Germinal center (tissue), 1 donor: ENCODE measurements at places on chromosomes 3 and 15.

- no peak for DNase-seq
These were observed 32.2 kb upstream of the KLHL25 start for GRCh38 chr15:85826756-85827515.

DNA sequence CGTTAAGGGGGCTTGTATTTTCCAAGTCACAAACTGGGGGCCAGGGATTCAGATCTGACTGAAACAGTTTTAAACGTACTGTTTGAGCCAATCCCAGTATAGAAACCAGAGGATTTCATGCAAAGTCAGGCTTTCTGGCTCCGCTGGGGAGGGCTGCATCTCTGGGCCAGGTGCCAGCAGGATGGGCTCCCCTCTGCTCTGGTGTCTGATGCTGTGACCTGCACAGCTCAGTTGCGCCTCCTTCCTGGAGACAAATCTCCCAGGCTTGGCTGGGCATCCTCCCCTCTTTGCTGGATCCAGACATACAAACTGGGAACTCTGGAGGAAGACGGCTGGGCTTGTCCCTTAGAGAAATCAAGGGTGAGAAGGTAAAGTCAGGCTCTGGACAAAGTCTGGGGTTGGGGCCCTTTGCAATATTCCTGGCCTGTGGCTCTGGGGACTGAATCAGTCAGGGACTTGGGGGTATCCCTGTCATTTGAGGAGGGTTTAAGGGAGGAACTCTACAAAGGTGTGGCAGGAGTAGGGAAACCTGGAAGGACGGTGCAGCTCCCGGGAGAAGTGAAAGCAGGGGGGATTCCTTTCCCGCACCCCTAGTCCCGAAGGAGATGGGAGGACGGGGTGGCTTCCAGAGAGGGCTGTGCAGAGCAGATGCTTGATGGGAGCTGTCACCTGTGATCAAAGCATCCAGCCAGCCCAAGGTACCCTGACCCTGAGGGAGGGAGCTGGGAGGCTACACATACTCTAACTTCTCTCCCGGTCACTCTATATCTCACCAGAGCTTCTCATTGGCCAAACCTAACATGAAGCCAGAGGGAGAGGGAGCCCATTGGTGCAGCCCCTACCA, 114.8 kb upstream of the ATP2B2 start:
- no peak for DNase-seq

DNA sequence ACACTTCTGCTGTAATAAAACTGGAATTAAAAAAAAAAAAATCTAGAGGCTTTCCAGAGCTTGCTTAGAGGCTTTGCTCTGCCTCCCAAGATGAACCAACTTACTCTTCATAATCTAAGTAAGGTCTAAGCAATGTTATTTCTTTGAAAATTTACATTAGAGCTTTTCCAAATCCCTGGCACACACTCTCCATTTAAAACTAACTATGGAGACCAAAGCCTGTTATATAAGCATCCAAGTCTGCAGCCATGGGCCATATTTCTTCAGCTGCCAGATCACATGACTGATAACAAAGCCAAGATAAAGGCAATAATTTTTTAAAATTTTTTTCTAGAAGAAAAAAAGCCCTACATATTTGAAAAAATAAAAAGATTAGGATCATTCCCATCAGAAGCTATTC, 55.0 kb upstream of the ARHGEF3 start:
- no peak for DNase-seq

GRCh38 chr15:34213690-34214089, 3.8 kb upstream of the KATNBL1 start:
- no peak for DNase-seq

- no peak for DNase-seq
These were observed 10.1 kb upstream of the ANKRD63 start for GRCh38 chr15:40293006-40293405.

DNA sequence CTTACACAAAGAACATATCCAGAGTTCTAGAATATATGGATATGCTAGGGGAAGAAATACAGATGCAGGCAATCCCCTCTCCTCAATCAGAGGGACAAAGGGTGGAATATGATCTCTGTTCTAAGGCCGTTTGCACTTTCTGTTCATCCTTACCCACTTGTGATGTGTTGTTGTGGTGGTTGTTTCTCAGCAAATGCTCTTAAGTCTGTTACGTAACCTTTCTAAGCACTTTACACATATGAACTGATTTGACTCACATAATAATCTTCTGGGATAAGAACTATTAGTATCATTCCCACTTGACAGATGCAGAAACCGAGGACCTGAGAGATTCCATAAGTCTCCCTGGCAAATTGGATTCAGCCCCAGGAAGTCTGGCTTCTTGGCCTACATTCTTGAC, 40.5 kb downstream of the NGRN start:
- DNase-seq, result no peak

DNA sequence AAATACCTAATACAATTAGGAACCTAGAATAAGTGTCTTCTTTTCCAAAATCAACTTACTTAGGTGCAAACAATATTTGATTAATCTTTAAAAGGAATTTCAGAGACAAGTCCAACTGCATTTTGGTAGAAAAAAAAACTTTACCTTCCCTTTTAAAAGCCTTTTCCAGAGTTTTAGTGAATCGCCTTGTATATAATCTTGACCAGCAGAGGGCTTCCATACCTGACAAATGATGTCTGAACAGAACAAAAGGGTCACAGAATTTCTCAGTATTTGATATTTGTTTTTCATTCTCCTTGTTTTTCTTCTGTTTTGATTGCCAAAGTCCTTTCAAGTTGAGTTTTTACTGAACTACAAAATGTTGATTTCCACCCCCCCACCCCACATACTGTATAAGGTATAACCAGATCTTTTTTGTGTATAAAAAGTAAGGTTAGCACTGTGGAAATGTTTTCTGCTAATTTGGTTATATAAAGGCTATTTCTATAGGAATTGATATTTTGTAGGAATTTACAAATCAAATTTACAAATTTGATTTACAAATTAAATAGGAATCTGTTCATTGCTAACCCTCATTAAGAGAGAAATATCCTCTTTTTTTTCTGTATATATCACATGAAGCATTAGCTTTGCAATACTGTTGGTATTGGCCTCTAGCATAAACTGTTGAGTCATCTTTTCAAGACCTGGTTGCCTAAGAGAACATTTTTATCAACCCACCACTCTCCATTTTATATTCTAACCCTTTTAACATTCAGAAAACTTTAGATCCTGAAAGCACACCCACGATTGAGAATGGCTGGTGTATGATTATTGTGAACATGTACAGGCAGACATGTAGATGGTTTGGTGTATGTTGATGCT, 464.1 kb upstream of the RARB start:
- no peak for DNase-seq

GRCh38 chr3:178474526-178474925, 61.7 kb upstream of the KCNMB2 start:
- DNase-seq, result no peak

DNA sequence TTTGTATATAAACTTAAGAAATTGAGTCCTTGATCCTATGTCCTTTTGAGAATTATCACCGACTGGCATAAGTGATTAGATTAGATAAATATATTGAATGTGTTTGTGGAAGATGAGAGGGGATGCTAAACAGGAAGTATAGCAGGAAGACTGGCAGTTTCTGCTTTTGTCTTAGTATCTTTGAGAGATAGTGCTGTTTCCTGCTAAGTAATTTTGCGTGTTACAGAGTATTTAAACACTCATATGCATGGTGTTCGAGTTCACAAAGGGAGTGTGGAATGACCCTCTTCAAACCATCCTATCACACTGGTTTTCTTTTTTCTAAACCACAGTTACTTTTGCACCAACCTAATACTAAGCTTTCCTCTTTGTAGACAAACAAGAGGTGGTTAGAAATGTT, 106.0 kb downstream of the KLHL25 start:
- no peak for DNase-seq

DNA sequence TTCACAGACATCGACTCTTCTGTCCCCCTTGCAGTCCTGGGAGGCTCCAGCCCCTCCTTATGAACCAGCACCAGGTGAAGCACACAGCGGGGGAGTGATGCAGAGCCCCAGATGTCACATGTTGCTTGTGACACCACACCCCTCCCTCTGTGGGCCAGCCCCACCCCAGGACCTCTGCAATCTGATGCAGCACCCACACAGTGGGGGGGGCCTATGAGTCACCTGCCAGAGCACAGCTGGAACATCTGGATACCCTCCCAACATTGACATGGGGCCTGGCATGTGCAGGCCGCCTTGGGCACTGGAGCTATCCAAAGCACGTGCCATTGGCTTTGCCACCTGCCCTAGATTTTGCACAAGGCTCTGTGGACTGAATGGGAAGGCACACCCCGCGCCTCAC, 70.5 kb downstream of the FEM1B start:
- no peak for DNase-seq

- DNase-seq, result no peak
These were observed 281.0 kb upstream of the TBL1XR1 start for GRCh38 chr3:177478170-177478867.

DNA sequence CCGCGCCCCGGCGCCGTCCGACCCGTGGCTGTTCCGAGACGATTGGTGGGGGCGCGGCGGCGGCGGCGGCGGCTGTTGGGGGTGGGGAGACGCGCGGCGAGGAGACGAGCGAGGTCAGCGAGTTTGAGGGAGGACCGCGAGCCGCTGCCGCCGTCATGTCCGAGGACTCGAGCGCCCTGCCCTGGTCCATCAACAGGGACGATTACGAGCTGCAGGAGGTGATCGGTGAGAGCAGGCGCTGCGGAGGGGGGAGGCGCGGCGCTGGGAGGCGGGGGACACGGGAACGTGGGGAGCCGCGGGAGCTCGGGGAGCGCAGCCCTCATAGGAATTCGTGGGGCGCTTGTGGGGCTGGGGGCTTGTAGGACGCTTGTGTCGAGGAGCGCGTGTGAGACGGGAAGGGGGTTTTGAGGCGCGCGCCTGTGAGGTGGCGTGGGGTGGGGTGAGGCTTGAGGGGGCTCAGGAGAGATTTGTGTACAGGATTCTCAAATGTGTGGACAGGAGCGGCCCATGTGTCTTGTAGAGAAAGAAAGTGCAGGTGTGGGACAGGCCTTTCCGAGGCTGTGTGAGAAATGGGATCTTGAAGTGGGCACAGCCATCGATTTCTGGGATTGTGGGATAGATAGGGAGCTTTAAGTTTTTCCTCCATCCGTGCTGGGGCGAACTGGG, 518 bp downstream of the OXSR1 start:
- DNase-seq, result peak; percentile 54

- no peak for DNase-seq
These were observed 198.4 kb downstream of the ATP10A start for GRCh38 chr15:25664761-25665160.

DNA sequence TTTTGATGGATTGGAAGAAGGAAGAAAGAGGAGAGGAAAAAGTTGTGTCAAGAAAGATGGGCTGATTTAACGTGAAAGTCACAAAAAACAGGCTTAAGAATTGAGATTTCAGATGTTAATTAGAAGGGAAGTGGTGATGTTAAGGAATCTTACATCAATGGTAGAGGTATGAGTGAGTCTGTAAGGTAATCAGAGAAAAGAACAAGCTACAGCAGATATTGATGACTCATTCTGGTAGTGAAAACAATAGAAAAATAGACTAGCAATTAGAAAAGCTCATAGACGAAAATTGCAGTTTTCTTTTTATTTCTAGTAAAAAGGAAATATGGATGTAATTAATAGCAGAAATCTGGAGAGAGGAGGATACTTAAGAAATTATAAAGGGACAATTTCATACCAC, 559.6 kb downstream of the MCTP2 start:
- no peak for DNase-seq

DNA sequence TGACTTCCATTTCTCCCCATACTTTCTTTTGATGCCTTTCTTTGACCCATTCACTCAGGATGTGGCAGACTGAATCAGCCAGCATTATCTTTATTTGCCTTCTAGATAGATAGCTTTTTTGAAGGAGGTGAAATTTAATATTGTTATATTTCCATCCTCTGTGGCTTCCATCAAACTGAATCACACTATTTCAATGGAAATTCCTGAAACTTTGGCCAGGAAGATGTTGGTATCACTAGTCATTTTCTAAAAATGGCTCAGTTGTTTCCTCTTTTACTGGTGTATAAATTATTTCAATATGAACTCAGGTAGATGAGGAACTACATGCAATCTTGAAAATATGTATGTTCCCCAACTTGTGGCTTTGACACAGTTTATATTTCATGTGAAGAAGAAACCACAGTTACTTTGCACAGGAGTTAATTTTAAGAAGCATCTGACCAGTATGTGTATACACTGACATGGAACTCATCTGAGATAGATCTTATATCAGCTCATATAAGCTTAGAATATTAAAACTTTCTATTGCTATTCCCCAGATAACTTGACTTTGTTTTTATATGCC, 248.3 kb downstream of the CGGBP1 start:
- DNase-seq, result no peak

GRCh38 chr3:131174752-131175151, 148.1 kb downstream of the NEK11 start:
- DNase-seq, result no peak

- DNase-seq, result peak; percentile 84
These were observed at the start of the genes PEX11A and WDR93 for GRCh38 chr15:89690276-89691218. Gene PEX11A (minus strand): TSS chr15:89690754. CDS start chr15:89690632, 122 bp downstream. Gene WDR93 (plus strand): TSS chr15:89690811. CDS start chr15:89701747, 10,936 bp downstream.

- DNase-seq, result no peak
These were observed 78.5 kb downstream of the LRTM1 start for GRCh38 chr3:54849360-54849759.

DNA sequence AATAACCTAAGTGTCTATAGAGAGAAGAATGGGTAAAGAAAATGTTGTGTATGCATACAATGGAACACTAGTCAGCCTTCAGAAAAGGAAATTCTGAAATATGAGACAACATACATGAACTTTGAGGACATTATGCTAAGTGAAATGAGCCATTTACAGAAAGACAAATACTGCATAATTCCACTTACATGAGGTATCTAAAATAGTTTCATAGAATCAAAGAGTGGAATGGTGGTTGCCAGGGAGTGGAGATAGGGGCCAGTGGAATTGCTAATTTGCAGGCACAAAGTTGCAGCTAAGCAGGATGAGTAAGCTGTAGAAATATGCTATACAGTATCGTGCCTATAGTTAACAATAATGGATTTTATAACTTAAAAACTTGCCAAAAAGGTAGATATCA, 779.6 kb upstream of the ARPP21 start:
- no peak for DNase-seq

DNA sequence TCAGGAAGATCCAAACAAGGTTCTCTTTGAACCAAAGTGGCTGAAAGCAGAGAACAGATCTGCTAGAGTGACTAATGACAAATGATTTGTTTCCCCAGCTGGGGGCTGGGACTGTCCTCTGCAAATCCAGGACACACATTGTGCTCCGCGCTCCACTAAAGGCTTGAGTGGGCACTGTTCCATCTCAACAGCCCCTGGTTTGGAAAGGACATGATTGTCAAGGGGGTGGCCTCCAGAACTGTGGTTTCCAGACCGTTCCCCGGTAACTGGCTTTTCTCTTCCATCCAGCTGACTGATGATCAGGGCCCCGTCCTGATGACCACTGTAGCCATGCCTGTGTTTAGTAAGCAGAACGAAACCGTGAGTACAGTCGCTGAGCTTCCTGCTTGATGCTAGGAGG, 91.0 kb downstream of the LRTM1 start:
- no peak for DNase-seq

GRCh38 chr15:55555089-55555488, 33.1 kb downstream of the PYGO1 start:
- DNase-seq, result no peak

- no peak for DNase-seq
These were observed 549.5 kb downstream of the PYDC2 start for GRCh38 chr3:192010490-192010889.

GRCh38 chr3:33940736-33941135, 142.3 kb downstream of the PDCD6IP start:
- no peak for DNase-seq
